ENCODE measurements at places on chromosomes 16 and 17.
A peak's percentile ranks its signal among the peaks of the same experiment; 100 is the strongest.

DNA sequence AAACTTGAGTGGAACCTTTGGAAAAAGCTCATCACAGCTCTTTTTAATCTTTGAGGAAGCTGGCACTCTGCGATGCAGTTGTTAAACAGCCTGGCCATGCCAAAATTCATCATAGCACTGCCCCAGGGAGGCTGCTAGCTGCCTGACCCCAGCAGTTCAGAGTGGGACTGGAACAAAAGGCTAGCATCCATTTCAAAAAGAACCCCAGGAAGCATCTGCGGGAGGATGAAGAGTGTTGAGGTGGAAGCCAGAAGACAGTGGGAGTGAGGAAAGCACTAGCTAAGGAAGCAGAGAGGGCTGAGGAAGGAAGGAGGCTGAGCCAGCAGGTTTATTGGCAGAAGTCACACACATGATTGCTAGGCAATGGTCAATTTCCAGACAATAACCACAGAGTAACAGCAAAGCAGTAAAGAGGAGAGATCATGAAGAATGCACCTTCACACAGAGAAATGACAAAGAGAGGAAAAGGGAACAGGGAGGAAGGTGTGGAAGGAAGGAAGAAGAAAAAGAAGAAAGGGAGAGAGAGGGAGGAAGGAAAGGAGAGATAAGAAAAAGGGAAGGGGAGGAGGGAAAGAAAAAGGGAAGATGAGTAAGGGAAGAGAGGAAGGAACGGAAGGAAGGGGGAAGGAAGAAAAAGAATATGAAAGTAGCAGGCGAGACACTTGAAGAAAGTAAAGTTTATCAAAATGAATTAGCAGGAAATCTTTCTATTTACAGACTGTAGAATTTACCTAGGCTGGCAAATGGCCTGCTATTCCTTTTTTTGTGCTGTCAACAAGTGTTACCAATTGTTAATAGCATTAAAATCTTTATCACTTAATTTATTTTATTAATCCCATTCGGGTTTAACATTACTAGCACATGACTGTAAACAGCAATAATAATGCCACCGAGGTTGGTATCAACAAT lies 270.0 kb upstream of the PSMD7 start:
- ATAC-seq = no peak

- ATAC-seq = no peak
These were observed 6.8 kb downstream of the KIF18B start for GRCh38 chr17:44940768-44941167.

- no peak for ATAC-seq
These were observed 111.3 kb downstream of the HS3ST3A1 start for GRCh38 chr17:13490427-13490826.

- no peak for ATAC-seq
These were observed 486.4 kb upstream of the SOX9 start for GRCh38 chr17:71634376-71634775.

GRCh38 chr16:85420501-85421337 lies 192.4 kb upstream of the GSE1 start:
- ATAC-seq = peak; percentile 74

DNA sequence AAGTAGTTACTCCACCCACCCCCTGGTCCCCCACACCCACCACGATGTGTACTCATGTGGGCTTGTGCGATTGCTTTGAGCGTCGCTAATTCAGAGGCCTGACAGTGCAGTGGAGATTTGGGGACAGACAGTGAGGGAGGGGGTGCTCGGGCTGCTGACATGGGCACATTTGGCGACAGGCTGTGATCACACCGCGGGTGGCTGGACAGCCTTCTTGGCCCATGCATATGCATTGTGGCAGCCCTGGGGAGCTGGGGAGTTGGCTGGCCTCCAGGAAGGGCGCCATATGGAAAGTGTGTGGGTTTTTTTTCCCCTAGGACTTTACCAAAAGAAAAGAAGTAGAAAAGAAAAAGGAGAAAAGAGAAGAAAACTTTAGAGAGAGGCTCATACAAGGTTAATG lies 275.5 kb upstream of the N4BP1 start:
- no peak for ATAC-seq

- no peak for ATAC-seq
These were observed 41.6 kb downstream of the MAPT start for GRCh38 chr17:45935710-45936509.

- ATAC-seq = no peak
These were observed 17.8 kb downstream of the CDH8 start for GRCh38 chr16:62018301-62019060.

DNA sequence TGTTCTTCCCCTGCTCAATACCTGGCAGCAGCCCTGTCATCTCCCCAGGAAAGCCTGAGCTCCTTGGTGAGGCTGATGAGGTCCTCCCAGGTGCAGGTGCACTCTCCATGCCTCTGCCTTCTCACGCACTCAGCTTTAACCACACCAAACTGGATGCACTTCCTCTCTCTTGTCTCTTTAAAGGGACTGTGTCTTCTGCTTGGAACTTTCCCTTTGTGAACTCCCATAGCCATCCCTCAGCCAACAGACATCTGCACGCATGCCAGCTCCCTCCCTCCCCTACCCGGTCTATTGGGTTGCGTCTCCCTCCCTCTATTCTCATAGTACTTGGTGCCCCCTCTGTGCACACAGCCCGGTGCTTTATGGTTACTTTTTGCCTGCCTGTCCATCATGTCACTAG lies 231.2 kb downstream of the MSI2 start:
- ATAC-seq = no peak

GRCh38 chr16:1338119-1338730 lies 4.8 kb downstream of the BAIAP3 start:
- no peak for ATAC-seq

DNA sequence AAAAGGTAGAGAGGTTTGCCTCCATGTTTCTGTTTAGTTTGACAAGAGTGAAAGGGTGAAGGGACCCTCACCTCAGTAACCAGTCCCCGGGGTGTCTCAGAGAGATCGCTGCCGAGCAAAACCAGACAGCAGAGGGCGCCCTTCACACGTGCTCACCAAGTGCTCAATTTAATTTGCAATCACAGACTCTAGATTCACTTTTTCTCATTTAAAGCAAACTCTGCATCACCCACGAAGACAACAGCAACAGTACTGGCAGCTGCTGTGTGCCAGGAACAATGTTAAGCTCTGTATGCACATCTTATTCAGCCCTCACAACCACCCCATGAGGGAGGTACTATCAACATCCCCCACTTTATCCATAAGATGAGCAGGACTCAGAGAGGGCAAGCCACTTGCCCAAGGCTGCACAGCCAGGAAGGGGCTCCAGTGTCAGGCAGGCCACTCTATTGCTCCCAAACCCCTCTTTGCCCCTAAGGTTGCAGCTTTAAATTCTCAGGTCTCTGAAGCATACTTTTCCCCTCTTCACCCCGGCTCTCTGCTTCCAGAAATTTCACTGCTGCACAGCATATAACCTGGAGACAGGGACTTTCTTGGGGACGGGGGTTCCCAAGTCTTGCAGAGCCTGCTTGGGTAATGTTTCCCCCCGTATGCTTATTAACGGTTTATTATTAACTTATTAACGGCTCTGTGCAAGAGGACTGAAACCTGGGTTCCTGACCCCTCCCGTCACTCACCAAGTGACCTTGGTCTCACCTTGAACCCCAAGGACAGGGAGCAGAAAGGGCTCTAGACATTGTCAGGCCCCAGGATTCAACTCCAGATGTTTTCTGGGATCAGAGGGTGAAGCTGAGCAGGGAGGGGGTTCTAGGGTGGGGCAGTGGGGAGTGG lies 70.9 kb downstream of the CNGB1 start:
- ATAC-seq = peak; percentile 64

GRCh38 chr16:24883714-24884151 lies 38.0 kb downstream of the SLC5A11 start:
- no peak for ATAC-seq

GRCh38 chr17:58317421-58318064 lies 11.1 kb downstream of the TSPOAP1 start:
- peak; percentile 81 for ATAC-seq

DNA sequence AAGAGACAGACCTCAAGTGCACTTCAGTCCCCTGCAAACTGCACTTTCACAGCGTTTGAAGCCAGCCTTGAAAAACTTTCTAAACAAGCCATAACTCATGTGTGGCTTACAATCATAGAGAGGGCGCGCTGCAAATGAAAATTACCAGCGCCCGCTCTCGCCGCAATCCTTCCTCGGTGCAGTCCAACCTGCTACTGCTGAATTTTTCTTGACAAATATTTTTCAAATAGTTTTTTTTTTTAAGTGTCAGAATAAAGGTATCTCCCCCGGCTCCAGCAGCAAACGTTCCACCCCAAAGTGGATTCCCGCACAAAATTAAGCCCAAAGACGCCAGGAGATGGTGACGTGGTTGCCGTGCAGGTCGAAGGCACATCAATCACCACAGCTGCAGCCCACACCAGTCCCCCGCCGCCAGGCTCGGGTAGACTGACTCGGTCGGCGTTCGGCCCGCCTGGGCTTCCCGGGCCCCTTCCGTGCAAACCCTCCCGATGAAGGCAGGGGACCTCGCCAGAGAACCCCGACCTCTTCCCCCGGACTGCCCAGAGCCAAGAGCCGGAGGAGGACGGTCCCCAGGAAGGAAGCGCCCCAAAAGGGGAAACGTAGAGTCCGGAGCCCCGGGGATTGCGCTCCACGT lies 630 bp downstream of the GRB2 start:
- ATAC-seq = peak; percentile 38

GRCh38 chr17:31391496-31391949 lies at the start of gene RAB11FIP4:
RAB11FIP4 (plus strand) TSS chr17:31391675; CDS start chr17:31391853, 178 bp downstream.
- no peak for ATAC-seq

DNA sequence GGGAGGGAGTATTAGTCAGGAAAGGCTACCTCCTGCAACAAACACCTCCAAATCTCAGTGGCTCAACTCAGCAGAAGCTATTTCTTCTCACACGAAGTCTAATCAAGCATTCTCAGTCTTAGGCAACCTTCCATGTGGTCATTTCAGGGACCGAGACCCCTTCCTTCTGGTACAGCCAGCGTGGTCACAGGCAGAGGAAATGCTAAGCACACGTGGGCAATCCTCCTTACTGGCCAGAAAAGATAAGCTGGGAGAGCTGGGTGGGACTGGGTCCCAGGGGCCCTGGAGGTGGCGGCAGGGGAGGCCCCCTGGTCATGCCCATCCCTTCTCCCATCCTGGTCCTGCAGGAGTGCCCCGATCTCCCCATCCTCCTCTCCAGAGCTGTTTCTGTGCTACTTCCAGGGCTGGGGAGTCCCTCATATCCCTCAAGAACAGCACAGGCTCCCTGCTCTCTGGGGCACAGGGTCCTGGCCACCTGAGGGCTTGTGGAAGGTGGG lies 5.7 kb upstream of the CX3CL1 start:
- ATAC-seq = peak; percentile 5

DNA sequence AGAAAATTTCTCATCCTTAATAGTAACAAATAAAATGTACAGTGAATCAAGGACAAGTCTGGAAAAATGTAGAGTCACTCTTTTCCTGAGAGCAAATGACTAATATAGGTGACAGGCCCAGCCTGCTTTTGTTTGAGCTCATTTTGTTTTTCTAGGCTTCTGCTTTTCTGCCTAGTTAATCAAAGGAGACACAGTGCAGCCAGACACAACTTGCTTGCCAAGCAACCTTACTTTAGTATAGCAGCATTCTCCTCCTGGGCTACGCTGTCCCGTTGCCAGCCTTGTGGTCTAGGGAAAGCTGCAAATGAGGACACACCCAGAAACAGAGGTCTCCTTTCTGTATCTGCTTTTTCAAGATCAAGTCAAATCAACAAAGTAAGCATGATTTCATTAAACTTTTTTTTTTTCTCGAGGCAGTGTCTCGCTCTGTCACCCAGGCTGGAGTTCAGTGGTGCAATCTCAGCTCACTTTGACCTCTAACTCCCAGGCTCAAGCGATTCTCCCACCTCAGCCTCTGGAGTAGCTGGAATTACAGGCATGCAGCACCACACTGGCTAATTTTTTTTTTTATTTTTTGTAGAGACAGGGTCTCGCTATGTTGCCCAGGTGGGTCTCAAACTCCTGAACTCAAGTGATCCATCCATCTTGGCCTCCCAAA lies 17.2 kb downstream of the GINS3 start:
- ATAC-seq = peak; percentile 95
